ENCODE measurements at places on chromosomes 5 and 9.

DNA sequence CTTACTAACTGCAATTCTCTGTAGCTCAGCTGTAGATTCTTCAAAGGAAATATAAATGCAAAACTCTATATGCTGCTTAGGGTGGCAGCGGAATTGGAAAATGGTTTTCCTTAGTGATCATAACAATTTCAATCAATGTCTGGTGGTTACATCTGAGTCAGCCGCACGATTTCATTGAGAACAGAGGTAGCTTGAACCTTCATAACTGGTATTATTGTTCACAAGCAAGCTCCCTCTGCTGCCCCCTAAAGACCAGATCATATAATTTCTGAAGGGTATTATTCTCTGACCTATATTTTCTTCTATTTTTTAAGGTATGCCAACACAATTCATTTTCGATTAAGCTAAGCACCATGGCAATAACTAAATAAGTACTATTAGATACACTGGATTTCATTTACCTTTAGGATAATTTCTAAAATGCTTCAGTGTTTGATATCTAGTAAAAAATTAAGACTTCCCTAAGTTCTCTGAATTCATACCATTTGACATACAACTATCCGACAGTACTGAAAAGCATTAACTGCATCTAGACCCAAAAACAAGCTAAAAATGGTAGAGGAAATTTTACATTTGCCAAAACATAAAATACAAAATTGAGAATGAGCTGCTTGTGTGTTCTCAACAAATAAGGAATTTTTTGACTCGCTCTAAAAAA is 181.1 kb upstream of the SPEF2 start:
- DNase-seq: peak; percentile 76

GRCh38 chr5:145350513-145350912 is 484.6 kb downstream of the PRELID2 start:
- DNase-seq: no peak

DNA sequence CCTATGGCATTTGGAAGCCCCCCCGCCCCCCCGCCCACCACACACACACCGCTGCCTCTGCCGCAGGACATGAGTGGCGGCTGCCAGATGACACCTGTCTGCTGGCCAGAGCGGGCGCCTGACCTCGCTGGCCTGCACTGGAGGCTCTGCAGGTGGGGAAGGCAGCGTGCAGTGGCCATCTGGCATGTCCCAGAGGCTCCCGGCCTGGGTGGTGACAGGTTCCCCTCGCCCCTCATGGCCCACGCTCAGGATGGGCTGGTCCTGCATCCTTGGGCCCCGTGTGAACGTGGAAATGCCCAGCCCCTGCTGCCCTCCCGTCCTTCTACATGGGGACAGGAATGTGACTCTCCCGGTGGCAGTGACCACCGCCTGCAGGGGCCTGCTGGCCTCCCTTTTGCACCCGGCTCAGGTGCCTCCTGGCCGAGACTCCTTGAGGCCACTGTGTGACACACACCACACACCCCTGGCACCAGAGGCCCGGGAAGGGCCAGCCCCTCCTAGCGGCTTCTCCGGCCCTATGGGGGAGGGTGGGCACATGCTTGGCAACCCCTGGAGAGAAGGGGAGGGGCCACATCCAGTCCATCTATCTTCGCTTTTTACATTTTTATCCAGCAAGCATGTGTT is 30.3 kb downstream of the IRX4 start:
- DNase-seq: no peak

GRCh38 chr5:6423327-6424109 is 25.1 kb upstream of the UBE2QL1 start:
- no peak for DNase-seq

- DNase-seq: no peak
Measured at GRCh38 chr5:105968981-105969380, 1701.8 kb downstream of the EFNA5 start.

- no peak for DNase-seq
Measured at GRCh38 chr9:82031538-82032280, 43.1 kb downstream of the SPATA31D1 start.

GRCh38 chr5:130002876-130003275 is 98.6 kb downstream of the CHSY3 start:
- no peak for DNase-seq

- no peak for DNase-seq
Measured at GRCh38 chr5:37769840-37770239, 70.0 kb downstream of the GDNF start.

GRCh38 chr5:133082128-133082527 is 30.3 kb downstream of the HSPA4 start:
- no peak for DNase-seq

DNA sequence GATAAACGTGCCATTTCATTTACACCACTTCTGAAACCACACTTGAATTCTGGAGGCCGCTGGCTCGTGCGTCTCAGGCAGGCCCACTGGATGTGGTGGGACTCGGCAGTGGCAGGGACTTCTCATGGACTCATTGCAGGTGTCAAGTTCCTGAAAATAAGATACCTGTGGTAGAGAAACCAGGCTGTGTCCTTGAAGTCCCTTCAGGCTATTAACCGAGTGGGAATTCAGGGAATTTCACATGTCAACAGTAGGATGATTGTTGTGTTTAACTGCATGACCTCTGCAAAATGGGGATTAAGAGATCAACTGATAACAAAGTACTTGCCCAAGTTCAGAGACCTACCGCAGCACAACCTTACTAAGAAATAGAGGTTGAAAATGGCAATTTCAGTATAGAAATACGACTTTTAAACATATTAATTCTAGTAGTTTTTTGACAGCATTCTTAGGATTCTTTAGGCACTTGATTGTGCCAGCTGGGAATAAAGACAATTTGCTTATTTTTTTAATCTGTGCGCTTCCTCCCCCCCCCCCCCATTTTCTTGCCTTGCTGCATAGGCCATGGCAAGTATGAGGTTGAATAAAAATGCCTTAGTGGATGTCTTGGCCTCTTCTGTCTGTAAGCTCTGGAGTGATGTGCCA is 26.8 kb downstream of the TRIP13 start:
- DNase-seq: no peak

GRCh38 chr5:157709346-157709745 is 21.9 kb upstream of the THG1L start:
- DNase-seq: no peak

GRCh38 chr9:96486386-96487028 is 36.5 kb downstream of the HABP4 start:
- no peak for DNase-seq

GRCh38 chr9:132312426-132312825 is 42.4 kb downstream of the SETX start:
- DNase-seq: no peak

DNA sequence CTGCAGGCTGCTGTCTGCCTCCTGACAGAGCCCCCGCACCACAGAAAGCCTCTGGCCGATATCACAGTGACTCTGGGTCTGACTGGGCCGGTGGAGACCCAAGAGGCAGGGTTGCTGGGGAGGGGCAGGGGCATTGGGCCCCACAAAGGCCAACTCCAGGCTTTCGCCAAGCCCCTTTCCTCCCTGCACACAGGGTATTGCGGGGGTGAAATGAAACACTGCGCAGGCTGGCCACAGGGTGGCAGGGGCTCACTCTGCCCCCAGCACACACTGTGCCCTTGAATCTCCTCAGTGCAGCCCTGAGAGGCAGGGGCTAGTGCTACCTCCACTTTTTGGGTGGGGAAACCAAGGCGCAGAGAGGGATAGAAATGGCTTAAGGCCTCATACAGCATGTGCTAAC is 44.6 kb downstream of the BARX1 start:
- DNase-seq: no peak

DNA sequence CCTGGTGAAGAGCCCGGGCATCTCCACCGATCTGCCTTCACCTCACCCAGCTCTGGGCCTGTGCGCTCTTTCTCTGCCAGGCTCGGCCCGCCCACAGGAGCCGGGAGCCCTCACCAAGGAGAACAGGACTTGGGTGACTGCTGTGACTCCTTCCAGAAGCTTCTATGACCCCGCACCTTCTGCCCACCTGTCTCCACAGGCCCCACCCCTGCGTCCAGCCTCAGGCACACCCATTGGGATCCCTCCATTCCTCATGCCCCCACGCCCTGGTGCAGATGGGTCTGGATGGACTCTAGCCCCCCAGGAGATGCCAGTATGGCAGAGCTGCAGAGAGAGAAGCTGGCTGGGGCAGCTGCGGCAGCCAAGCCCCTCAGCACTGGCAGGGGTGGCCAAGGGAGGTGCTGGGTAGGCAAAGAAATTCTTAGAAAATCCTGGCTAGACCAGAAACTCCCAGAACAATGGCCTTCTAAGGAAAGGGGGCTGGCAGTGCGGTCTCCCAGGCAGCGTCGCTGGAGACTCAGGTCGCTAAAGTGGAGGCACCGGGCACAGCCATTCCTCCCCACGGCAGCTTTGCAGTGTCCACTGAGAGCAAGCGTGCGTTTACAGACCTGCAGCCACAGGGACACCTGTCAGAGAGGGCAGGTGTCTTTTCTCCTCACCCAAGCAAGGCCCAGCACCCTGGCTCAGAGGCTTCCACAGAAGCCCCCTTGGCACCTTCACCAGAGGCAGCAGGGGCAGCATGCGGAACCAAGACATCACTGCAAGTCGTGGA is 17.3 kb downstream of the LPCAT1 start:
- no peak for DNase-seq

- no peak for DNase-seq
Measured at GRCh38 chr5:144469106-144469505, 298.4 kb downstream of the KCTD16 start.

- no peak for DNase-seq
Measured at GRCh38 chr5:17127743-17128231, 89.6 kb upstream of the BASP1 start.

- DNase-seq: no peak
Measured at GRCh38 chr5:145283141-145283810, 551.9 kb downstream of the PRELID2 start.

DNA sequence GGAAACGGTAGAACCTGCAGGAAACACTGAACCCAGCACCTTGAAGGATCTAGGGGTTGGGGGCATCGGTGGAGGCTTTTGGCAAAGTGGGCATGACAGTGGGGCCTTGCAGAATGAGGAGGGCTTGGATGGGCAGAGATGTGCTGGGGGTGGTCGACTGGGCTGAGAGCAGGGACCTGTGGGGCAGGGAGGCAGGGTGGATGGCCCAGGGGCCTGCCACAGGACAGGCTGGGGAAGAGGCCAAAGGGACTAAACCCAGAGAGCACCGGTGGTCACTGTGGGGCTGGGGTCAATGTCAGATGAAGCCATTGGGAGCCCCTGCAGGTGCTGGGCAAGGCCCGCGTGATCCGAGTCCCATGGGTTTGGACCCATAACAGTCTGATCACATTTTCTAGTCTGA is 175.3 kb downstream of the DAB2IP start:
- DNase-seq: no peak

DNA sequence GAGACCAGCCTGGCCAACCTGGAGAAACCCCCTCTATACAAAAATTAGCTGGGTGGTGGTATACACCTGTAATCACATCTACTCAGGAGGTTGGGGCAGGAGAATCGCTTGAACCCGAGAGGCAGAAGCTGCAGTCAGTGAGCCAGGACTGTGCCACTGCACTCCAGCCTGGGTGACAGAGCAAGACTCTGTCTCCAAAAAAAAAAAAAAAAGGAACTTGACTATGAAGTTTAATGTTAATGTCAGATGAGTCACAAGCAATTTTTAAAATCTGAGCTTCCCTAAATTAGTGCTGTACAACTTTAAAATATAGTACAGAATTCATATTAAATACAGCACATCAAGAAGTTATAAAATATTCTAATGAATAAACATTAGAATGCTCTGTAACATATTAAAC is 1.5 kb downstream of the MEIKIN start:
- peak; percentile 47 for DNase-seq

DNA sequence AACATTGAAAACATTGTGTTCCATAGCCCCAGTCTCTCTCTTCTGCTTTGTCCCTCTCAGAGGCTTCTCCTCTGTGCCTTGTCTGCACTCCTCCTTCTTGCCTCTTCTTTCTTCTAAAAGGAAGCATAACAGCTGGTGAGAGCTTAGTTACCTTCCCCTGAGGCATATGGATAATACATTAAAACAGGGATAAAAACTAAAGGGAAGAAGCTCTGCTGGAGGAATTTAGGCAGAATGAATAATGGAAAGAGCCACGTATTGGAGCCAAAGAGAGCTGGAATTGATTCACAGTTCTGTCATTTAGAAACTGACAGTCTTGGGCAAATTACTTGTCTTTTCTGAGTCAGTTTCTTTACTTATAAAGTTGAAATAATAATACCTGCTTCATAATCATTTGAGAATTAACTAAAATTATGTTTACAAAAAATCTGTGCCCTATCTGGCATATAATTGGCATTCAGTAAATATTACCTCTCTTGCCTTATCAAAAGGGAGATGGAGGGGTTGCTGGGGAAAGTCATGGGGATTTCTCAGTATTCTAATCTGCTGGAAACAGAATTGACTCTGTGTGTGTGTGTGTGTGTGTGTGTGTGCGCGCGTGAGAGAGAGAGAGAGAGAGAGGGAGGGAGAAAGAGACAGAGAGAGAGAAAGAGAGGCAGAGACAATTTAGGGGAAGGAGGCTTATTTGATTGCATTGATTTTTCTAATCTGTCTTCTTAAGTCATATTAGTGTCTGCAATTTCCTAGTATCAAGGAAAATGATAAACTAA is 20.2 kb downstream of the ZNF474 start:
- DNase-seq: no peak

- DNase-seq: no peak
Measured at GRCh38 chr9:113738496-113738892, 137.6 kb upstream of the ZNF618 start.

DNA sequence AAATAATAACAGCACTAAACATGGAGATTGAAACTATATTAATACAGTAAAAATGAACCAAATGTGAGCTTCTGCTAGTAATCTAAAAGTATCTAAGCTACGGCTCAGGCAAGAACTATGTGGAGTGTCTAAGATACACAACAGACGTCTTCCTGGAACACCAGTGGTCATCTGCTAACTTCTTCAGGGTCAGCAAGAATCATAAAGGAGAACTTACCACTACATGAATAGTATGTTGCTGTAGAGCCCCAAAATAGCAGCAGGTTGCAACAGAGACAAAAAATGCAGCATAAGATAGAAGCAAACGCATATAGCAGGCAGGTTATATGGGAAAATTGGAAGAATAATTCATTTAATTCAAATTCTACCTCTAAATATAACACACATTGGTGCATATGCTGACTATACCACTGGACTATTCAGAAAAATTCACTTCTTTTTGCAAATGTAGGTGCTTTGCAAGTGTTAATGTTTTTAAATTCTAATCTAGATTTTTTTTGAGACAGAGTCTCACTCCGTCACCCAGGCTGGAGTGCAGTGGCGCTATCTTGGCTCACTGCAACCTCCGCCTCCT is 27.1 kb downstream of the DCTN4 start:
- no peak for DNase-seq

DNA sequence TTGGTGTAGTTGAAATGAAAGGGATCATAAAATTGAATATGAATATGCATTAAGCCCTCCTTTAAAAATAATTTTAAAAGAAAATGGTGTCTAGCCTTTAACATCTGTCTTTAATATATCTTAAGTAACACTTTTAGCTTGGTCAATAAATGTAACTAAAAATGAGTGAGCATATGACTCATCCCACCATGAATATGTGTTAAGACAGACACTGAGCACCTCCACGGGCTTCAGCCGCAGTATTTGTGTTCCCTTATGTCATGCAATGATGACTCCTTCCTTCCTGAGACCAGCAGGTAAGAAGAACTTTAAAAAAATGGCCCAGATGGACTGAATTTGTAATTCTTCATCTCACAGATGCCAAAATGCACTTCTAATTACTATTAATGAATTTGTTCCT is 563.2 kb downstream of the NR2F1-AS1 start:
- no peak for DNase-seq
